Right atrium auricular region (tissue), 2 donors: ENCODE measurements at places on chromosomes 6 and 20. TPM values are rescaled to one million over a fixed set of nuclear protein-coding genes. Genes with fewer than 3 reads are reported as not detected.

Gene PDYN
- total RNA-seq: not detected

DNA sequence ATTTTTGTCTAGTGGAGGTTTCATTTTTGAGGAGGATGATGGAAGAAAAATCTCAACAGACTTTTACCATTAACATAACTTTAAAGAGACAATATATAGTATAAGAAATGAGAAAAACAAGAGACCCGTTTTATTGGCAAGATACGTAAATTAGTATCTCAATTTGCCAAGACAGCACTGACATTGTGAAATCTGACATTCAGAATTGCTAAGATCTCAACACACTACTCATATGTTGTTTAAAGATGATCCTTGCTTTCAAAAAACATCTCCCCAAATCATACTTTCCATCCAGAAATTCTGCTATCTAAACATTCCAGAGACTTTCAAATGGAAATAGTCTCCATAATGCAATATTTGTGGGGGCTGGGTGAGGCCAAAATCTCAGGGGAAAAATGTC lies 220.9 kb upstream of the CEP162 start:
- H3K36me3 ChIP-seq: no peaks in the 10 kb centered on the region
- DNase-seq: no peak
- H3K4me3 ChIP-seq: no peak overlapping the region
- no peaks in the 10 kb centered on the region for H3K4me1 ChIP-seq
- H3K27me3 ChIP-seq: no peaks in the 10 kb centered on the region

Gene RBPJL
- not detected for total RNA-seq

Gene C20orf144
- not detected for total RNA-seq

DNA sequence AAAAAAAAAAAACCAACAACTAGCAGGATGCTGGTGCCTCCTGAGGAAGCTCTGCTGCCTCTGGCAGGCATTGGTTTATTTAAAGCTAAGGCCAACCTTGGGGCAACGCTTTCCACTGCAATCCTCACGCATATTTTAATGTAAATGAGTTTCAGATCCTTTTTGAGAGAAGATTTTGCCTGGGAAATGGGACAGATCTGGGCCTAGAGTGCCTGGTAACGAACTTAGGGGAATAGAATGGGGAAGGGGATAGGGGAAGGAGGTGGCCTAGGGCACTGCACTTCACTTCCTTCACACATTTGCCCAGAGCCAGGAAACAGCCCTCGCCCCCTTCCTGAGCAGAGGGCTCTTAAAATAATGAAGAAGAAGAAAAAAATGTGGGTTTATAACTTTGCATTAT lies 132.7 kb upstream of the TMEM170B start:
- H3K4me3 ChIP-seq: no peak overlapping the region
- H3K27me3 ChIP-seq: no peaks in the 10 kb centered on the region
- H3K4me1 ChIP-seq: no peaks in the 10 kb centered on the region

Gene CDSN
- not detected for total RNA-seq

Gene PRSS35
- total RNA-seq: 10.0 TPM

DNA sequence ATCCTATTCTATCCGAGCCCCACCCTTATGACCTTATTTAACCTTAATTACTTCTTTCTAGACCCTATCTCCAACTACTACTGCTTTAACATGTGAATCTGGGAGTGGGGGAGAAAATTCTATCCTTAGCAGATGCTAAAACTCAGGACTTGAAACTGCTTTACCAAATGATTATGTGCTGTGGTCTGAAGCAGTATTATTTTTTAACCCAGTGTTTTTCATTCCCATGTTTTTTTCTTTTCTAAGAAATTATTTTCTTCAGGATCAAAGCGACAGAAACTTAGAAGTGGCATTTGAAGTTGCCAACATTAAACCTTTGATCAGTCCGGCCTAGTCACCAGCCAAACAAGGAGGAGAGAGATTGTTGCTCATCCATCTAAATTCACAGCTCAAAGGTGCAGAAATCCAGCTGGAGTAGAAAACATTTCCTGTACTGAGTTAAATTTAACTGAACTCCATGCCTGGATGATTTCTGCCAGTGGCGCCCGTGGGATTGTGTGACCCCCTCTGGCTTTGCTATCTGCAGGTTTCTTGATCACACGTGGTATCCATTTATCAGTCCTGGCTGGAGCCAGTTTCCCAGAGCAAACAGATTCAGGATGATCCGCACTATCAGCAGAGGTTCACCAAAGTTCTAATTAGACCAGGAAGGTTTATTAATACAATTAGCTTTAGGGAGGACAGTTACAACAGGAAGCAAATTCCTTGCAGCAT lies 300.5 kb downstream of the PLCB1 start:
- no peaks in the 10 kb centered on the region for H3K4me1 ChIP-seq
- H3K27ac ChIP-seq: peak overlapping the region; percentile 84
- H3K27me3 ChIP-seq: no peaks in the 10 kb centered on the region
- no peaks in the 10 kb centered on the region for H3K36me3 ChIP-seq
- no peak for DNase-seq

DNA sequence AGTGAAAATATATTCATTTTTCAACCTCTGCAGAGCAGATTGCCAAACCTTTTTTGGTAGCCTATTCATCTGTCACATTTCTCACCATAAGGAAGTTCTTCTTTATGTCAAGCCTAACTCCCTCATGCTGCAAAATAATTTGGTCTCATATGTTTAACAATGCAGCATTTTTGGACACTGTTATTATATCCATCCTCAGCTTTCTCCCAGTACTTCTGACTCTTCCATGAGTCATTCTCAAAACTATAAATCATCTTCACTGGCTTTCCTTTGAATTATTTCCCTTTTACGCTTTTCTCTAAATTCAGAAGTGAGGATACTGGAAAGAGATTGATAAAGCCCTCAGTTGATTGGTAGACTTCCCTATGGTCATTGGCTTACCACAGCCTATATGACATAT lies 192.2 kb downstream of the TPBG start:
- no peak overlapping the region for H3K4me3 ChIP-seq
- H3K4me1 ChIP-seq: no peaks in the 10 kb centered on the region
- no peaks in the 10 kb centered on the region for H3K27me3 ChIP-seq

Gene BTN1A1
- not detected for total RNA-seq

- H3K36me3 ChIP-seq: no peaks in the 10 kb centered on the region
- no peaks in the 10 kb centered on the region for H3K4me1 ChIP-seq
- H3K27me3 ChIP-seq: no peaks in the 10 kb centered on the region
- DNase-seq: no peak
- H3K4me3 ChIP-seq: no peak overlapping the region
- H3K27ac ChIP-seq: no peak overlapping the region
These were observed 398.3 kb upstream of the ARID1B start for GRCh38 chr6:156378853-156379252.

- H3K4me3 ChIP-seq: no peak overlapping the region
- H3K36me3 ChIP-seq: no peaks in the 10 kb centered on the region
- no peak for DNase-seq
- no peaks in the 10 kb centered on the region for H3K27me3 ChIP-seq
These were observed 66.0 kb upstream of the ADGRG6 start for GRCh38 chr6:142235791-142236190.

Gene PGC
- not detected for total RNA-seq

- H3K4me3 ChIP-seq: no peak overlapping the region
- no peaks in the 10 kb centered on the region for H3K36me3 ChIP-seq
- no peak overlapping the region for H3K27ac ChIP-seq
- no peak for DNase-seq
- H3K27me3 ChIP-seq: no peaks in the 10 kb centered on the region
These were observed 11.8 kb downstream of the ZBTB9 start for GRCh38 chr6:33466075-33466735.

- no peaks in the 10 kb centered on the region for H3K4me1 ChIP-seq
- no peaks in the 10 kb centered on the region for H3K27me3 ChIP-seq
- no peak overlapping the region for H3K4me3 ChIP-seq
- no peak for DNase-seq
- H3K27ac ChIP-seq: peak overlapping the region; percentile 21
These were observed 39.6 kb upstream of the CD93 start for GRCh38 chr20:23125625-23126191.

Gene TRAPPC3L
- total RNA-seq: 0.20 TPM

Gene RAET1L
- not detected for total RNA-seq

DNA sequence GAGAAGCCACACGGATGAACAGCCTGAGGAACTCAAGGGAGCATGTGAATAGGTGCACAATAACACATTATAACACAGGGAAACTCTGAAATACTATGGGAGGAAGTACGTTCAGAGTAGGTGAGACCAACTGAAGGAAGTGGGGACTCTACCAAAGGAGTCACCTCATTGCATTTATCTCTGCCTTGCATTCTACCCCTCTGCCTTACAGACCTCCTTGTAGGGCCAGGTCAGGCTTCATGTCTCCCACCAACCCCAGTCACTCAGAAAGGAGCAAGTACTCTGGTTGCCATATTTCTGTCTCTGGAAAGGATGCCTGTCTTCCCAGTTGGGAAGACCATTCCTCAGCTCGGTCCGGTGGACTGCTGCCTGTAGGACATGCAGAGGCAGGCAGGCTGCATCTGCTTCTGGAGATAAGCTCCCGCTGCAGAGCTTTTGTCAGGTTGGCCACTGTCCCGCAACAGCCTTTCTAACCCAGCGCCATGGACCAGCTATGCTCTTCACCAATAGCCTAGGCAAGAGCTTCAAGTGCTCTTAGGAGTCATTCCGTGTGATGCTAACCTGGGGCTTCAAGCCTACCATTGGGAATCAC lies 51.6 kb upstream of the ASIP start:
- no peaks in the 10 kb centered on the region for H3K36me3 ChIP-seq
- DNase-seq: no peak
- no peaks in the 10 kb centered on the region for H3K4me1 ChIP-seq
- no peaks in the 10 kb centered on the region for H3K27me3 ChIP-seq
- no peak overlapping the region for H3K27ac ChIP-seq
- no peak overlapping the region for H3K4me3 ChIP-seq

- DNase-seq: no peak
- no peaks in the 10 kb centered on the region for H3K36me3 ChIP-seq
- H3K27me3 ChIP-seq: no peaks in the 10 kb centered on the region
- no peak overlapping the region for H3K4me3 ChIP-seq
- no peaks in the 10 kb centered on the region for H3K4me1 ChIP-seq
These were observed 54.1 kb upstream of the EXOC2 start for GRCh38 chr6:747028-747427.

GRCh38 chr20:63766695-63767426 lies 27.3 kb downstream of the SLC2A4RG start:
- H3K27me3 ChIP-seq: no peaks in the 10 kb centered on the region
- H3K4me3 ChIP-seq: no peak overlapping the region
- H3K36me3 ChIP-seq: peaks cover 38% of the 10 kb centered on the region

GRCh38 chr20:63215101-63216040 lies 560 bp downstream of the YTHDF1 start:
- H3K36me3 ChIP-seq: peaks cover 40% of the 10 kb centered on the region
- H3K27me3 ChIP-seq: no peaks in the 10 kb centered on the region
- peak overlapping the region; percentile 79 for H3K4me3 ChIP-seq
- peaks cover 48% of the 10 kb centered on the region for H3K4me1 ChIP-seq
- DNase-seq: no peak

Gene NFATC2
- total RNA-seq: 12.5 TPM

GRCh38 chr6:11734861-11735613 lies 43.6 kb downstream of the ADTRP start:
- H3K27me3 ChIP-seq: no peaks in the 10 kb centered on the region
- H3K36me3 ChIP-seq: no peaks in the 10 kb centered on the region
- H3K4me3 ChIP-seq: no peak overlapping the region
- H3K4me1 ChIP-seq: no peaks in the 10 kb centered on the region

Gene ADGRF4
- not detected for total RNA-seq

DNA sequence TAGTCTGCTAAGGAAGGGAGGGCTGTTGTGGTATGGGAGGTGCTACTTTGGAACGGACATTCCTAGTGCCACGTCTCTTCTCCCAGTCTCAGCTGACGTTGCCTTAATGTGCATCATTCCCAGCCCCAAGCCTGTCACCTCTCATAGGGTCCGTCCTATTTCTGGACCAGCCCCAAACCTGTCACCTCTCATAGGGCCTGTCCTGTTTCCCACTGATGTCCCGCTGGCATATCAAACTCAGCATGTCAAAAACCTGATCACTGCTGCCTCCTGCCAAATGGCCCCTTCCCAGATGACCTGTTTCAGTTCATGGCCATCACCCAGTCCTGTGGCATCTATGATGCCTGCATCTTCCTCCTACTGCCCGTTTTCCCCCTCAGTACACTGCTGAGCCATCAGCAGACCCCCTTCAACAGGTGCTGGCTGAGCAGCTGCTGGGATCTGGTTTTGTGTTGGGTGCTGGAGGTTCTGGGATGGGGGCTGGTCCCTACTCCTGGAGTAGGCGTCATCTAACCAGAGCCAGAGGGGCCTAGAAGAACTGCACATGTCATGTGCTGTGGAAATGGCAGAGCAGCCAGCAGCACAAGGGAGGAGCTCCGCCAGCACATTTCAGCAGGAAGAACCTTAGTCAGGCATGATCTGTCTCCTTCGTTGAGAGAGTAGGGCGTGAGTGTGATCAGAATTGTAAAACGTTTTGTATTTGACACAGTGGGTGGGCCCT lies 3.3 kb downstream of the ENTPD6 start:
- no peak for DNase-seq
- no peaks in the 10 kb centered on the region for H3K27me3 ChIP-seq
- H3K4me3 ChIP-seq: no peak overlapping the region
- H3K27ac ChIP-seq: peak overlapping the region; percentile 98

GRCh38 chr6:147900247-147900830 lies 391.8 kb downstream of the SAMD5 start:
- H3K27ac ChIP-seq: no peak overlapping the region
- no peaks in the 10 kb centered on the region for H3K27me3 ChIP-seq
- H3K36me3 ChIP-seq: no peaks in the 10 kb centered on the region
- no peaks in the 10 kb centered on the region for H3K4me1 ChIP-seq
- no peak overlapping the region for H3K4me3 ChIP-seq

DNA sequence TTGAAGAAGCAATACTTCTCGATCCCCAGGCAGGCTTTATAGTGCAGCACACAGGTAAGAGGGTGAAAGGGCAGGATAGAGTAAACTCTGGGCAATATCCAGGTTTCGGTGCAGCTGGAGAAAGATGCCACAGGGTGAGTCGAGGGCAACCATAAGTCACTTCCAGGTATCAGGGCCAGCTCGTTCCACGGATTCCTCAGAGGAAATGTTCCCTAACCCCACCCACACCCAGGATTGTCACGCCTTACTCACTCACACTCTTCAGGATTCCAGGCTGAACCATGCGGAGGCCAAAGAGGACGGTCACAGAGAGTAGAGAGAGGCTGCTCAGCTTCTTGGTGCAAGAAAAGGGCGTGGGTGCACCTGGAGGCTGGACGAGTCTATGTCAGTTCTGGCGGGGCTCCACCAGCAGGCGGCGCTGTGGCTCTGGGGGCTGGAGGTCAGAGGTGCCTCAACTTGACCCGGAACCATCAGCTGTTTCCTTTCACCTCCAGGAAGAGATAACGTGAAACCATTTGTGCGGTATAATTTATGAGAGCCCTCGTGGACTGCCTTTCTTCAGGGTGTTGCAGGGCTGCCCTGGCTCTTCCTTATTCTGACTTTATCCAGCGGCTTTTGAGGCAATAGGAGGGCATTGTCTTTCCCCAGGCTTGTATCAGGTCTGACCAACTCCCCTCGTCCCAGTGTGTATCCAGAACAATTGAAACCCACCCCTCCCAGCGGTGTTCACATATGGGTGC lies 14.5 kb upstream of the WFDC12 start:
- no peak overlapping the region for H3K4me3 ChIP-seq
- no peaks in the 10 kb centered on the region for H3K4me1 ChIP-seq
- no peaks in the 10 kb centered on the region for H3K36me3 ChIP-seq
- no peak for DNase-seq
- no peaks in the 10 kb centered on the region for H3K27me3 ChIP-seq
- H3K27ac ChIP-seq: no peak overlapping the region
